ENCODE measurements at places on chromosomes 4 and X.

- ATAC-seq = peak; percentile 72
Observed at GRCh38 chr4:182917182-182918043, at the start of gene DCTD. DCTD (minus strand) TSS chr4:182917386; CDS start chr4:182915568, 1,818 bp downstream.

DNA sequence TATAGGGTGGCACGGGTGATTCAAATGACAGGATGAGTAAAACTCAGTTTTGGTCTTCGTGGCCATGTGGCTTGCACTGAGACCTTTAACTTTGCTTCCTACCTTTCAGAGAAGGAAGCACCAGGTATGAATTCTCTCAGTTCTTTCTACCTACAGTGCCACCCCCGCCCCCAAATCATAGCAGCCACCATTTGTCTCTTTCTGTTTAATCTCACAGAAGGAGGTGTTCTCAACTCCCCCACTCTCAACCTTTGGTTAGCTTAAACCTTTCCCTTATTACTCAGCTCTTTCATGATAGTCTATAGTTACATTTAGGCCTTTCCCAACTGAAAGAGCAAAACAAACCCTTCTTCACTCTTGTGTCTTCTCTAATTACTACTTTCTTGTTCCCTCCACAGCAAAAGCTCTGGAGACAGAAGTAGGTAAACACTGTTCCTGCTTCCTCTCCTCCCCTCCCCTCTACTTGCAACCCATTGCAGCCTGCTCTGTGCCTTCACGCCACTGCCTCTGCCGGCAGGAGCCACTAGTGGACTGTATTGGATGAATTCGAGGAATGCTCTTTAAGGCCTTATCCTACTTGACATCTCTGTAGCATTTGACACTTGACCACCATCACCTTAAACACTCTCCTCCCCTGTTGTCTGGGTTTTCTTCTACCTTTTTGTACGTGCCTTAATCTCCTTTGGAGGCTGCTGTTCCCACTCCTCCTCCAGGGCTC is 123.7 kb downstream of the AFF1 start:
- peak; percentile 78 for ATAC-seq

DNA sequence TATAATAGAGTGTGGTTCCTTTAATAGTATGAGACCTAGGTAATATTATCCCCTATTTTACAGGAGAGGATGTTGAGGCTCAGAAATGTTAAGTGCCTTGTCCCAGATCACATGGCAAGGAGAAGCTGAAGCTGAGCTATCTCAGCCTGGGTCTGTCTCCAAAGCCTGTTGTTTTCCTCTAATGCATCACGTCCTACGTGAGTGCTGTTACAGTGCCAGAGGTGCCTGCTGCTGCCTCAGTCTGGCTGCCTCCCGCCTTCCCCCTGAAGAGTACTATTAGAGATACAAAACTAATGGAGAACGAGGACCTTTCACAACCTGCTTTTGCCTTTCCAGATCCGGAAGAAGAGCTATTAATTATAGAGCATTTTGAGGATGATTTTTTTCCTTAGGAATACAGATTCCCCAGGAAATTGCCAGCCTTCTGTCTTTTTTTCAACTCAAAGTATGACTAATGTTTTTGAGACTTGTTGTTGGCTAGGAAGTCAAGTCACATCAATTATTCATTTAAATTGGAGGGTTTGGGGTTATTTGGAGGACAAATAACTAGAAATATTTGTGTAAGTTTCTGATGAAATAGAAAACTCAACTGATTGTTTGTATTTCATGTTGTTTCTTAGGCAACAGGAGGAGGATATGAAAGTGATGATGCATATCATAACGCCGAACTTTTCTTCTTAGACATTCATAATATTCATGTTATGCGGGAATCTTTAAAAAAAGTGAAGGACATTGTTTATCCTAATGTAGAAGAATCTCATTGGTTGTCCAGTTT is 43.9 kb upstream of the MTMR1 start:
- ATAC-seq = no peak

DNA sequence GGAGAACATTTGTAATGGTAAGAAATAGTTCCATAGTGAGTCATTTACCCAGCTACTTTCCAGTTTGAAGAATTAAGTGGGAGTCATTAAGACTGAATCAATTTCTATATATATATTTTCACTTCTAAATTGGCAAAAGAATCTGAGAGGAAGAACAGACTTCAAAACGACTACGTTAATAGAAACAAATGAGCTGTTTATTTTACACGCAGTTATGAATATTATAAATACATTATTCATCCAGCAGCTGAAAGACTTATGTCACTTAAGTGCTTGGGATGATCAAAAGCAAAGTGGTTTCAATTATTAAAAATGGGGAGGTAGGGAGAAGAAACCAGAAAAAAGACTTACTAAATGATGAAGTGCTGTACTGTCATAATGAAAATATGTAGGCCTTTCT is 260.5 kb upstream of the DDX53 start:
- ATAC-seq = no peak

- no peak for ATAC-seq
Observed at GRCh38 chrX:120795301-120795700, 80.4 kb downstream of the CT47B1 start.

DNA sequence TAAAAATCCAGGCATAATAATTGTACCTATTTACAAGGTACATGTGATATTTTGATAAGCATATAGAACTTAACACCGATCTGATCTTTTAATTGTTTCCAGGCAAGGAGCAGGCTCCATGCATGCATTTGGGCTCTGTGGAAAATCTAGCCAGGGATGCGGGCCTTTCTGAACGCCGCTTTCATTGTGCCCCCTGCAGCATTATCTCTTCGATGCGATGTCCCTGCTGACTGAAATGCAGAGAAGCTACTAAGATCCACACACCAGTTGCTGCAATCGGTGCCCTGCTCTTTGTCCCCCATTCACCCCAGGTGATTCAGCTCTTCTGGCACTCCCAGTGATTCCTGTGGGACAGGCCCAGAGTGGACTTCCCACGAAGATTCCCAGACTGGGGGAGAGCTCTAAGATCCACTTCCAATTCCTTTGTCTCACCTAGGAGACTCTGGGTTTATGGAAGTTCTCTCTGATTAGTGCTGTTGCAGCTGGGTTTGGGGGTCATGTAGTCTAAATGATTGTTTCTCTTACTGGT is 254.3 kb upstream of the AGA start:
- no peak for ATAC-seq

DNA sequence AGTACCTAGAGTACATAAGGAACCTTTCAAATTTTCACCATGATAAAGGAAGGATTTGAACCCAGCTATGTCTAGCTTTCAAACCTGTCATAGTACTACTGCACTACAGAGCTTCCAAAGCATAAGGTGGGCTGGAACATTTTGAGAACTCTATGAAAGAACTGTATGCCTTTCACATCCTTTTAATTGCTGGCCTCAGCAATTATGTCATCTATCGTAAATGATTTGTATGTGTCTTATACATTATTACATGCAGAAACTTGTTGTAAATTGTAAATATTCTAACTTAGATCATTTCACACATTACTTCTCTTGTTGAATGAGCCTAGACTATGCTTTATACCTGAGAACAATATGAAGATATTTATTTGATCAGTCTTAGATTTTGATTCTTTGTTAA is 220.7 kb downstream of the HEPH start:
- ATAC-seq = no peak

- ATAC-seq = peak; percentile 99
Observed at GRCh38 chr4:48681856-48682255, 98.2 kb downstream of the FRYL start.

DNA sequence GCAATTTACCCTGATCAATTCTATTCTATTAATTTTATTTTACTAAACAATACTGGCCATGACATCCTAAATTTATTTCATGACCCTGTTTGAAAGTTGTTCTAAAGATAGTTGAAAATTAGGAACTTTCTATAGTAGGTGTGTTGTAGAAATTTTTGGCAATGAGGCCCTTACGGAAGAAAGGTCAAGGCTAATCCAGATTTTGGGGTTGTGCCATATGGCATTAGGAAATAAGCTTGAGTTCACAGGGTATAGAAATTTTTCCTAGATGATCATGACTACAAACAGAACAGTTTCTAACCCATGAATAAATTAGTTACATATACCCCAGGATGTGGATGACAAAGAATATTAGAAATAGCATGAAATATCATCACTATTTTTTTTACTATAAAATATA is 7.8 kb upstream of the ALB start:
- ATAC-seq = no peak

DNA sequence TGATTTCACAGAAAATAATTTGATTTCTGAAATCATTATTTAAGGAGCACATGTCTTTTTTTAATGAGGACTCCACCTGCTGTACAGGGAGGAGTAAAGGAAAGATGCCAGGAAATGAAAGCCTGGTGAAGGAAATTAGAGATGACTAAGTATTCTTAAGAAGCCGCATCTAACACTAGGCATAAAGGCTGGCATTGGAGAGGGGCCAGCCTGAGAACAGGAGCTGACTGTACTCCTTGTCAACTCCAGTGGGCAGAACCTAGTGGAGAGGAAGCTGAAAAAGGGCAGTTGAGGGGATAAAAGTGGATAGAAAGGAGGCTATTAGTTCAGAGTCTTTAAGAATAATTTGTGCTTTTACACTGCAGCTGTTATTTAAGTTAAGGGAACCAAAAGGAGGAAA is 393.0 kb downstream of the PPP1R2C start:
- no peak for ATAC-seq

- no peak for ATAC-seq
Observed at GRCh38 chr4:115356176-115356575, 242.8 kb upstream of the NDST4 start.

DNA sequence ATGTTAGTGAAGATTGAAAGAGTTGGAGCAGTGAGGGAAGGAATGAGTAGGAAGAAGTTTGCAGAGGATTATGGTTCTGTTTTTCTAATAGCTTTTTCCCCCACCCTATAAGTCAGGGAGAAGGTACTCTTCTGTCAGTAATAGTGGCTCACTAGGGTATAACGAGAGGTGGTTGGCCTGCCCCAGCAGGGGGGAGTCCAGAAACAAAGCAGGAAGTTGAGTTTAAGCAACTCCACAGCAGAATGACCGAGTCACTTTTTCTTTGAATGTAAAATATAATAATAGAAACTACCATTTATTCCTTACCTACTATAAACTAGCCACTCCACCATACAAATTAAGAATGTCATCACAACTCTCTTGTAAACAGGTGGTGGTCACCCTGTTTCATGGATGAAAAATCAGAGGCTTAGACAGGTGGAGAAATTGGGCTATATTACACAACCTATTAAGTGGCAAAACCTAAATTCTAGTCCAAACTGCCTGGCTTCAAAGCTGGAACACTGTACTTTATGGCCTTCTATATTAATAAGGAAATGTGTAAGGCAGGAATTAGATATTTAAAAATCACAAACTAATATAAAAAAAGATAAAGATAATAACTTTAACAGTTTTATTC is 21.9 kb downstream of the AP1AR start:
- ATAC-seq = no peak

- ATAC-seq = no peak
Observed at GRCh38 chr4:80235451-80235850, 31.0 kb upstream of the FGF5 start.

DNA sequence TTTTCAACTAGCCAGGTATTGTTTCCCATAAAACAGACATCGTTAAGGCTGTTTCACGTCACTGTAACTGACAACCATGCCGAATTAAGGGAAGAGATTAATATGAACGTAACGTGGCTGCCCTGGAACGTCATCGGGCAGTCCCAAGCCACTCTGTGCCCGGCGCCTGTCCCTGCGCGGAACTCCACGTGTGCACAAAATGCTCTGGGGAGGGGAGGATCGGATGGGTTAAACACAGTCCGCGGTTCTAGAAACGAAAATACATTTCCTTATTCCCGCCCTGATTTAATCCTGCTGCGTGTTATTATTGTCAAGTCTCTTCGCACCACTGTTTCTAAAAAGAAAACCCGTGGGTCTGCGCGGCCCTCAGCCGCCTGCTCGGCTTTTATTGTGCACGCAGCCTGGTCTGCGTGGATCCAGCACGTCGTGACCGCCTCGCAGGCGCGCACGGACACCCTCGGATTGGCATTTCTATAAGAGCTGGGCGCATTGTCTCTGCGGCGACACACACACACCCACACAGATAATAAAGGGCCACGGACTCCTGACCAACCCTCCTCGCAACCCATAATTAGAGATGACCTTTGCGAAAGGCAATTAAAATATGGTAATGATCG is 69.6 kb upstream of the BCOR start:
- ATAC-seq = no peak

DNA sequence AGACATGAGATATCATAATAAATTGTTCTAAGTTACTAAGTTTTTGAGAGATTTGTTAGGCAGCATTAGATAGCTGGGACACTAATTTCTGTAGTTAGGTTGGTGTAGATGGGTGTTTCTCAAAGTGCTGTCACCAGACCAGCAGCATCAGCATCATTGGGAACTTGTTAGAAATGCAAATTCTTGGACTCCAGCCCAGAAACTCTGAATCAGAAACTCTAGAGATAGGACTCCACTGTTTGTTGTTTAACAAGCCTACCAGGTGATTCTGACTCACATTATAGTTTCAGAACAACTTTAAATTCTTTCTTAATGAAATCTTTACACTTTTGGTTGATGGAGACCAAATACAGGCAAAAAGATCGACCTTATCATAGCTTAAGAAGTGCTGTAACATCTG is 173.7 kb downstream of the PABPC4L start:
- no peak for ATAC-seq

GRCh38 chrX:48002319-48002718 is 1.5 kb downstream of the ZNF182 start:
- ATAC-seq = no peak

DNA sequence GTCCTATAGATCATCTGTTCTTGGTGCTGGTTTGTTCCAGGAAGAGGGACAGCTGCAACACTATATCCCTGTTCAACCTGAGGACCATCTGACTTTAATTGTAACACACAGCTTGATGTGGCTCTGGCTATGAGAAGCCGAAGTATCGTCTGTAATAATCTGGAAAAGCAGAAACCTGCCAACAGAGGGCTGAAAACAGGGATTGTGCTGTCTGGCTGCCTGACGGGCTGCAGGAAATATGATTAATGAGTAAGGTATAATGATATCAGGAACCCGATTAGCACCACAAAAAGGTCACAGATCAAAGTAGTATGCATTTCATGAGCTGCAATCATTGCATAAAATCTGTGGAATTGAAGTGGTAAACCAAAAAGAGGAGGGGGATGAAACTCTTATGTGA is 170.4 kb upstream of the MAB21L2 start:
- ATAC-seq = no peak

DNA sequence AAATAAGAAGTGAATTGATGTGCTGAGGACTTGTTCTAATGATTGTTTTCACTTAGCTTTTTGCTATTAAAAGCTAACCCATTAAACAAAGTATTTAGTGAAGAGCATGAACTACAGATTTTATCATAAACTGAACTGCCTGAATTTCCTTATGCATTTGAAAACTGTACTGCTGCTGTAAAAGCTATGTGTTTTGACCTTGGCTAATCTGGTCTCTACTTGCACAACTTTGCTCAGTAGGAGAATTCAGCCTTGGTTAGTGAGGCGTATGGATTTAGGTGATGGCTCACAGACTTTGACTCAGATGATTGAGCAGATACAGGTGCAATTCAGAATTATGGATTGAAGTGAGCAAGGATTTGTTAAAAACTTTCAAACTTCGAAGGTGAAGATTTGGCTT is 38.7 kb upstream of the FAT1 start:
- no peak for ATAC-seq

- no peak for ATAC-seq
Observed at GRCh38 chr4:126776361-126776760, 856.4 kb upstream of the INTU start.
